ENCODE measurements at places on chromosomes 3 and 15.

DNA sequence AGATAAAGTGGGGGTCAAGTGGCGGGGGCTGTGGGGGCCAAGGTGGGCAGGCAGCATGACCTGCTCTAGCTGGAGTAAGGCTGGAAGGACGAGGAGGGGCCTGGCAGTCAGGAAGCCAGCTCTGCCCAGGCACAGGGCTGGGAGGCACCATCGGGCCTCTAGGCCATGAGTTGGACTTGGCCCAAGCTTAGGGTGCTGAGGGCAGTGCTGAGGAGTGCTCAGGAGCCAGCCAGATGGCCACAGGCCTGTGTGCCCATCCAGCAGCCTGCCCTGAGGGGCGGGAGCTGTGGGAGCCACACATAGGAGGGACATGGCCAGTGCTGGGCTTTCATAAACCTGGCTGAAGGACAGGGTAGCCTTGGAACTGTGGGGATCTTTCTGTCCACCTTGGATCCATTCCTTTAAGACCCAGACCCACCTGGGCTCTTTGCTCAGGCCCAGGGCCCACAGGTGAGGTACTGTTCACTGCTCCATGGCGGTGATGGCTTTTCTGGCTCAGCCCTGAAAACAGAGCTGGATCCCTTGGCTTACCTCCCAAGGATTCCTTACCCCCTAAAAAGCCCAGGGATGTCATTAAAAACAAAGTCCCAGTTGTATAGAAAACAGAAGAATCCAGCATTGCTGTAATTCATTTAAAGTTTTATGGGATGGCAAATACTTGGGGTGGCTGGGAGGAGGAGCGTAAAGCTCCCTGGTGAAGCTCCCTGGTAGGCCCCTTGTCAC lies 137.0 kb downstream of the DNAJB8 start:
- DNase-seq, result no peak

DNA sequence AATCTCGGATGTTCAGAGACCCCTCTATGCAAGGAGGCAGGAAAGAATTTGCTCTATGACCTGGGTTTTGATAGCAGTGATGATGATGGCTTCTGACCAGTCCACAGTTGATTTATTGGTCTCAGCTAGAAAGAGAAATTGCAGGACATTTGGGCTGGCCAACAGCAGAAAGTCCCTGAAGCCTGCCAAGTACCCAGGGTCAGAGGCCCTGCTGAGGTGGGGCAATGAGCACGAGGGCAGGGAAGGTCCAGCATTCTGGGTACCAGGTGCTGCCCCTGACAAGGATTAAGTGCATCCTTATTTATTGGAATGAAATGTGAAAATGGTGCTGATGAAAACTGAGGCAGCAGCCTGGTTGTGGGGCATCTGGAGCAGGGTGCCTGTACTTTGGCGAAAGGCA lies 19.8 kb downstream of the C3orf62 start:
- no peak for DNase-seq

DNA sequence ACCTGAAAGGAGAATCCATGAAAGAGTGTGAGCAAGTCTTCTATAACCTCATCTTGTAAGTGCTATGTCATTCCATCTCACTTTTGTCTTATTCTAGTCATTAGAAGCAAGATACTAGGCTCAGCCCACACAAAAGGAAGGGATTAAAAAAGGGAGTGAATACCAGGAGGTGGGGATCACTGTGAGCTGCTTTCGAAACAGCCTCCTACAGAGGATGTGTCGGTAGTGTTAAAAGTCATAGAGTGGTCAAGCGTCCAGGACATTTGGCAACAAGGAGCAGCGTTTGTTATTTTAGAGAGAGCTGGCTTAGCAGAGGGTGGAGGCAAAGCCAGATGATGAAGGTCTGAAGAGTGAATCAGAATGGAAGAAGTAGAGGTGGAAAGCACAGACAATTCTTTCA lies 11.7 kb upstream of the ZNF148 start:
- DNase-seq, result no peak

DNA sequence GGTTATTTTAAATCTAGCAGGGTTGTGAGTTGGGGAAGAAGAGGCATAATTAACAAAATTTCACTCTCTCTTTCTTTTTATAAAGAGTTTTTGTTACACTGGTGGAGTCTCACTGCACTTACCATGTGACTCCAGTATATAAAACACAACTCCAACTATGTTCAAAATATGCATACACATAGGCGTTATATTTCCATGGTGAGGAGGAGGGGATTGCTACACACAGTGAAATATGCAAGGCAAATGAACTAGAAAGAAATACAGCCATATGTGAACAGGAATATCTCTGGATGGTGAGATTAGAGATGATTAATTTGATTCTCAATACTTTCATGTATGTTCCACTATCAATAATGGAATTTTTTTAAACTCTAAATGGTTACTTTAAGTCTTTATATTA lies 385.0 kb downstream of the MAGI1 start:
- no peak for DNase-seq

- DNase-seq, result no peak
Observed at GRCh38 chr3:138609898-138610266, 1.3 kb downstream of the FAIM start.

- no peak for DNase-seq
Observed at GRCh38 chr3:23071758-23072157, 131.4 kb upstream of the UBE2E2 start.

DNA sequence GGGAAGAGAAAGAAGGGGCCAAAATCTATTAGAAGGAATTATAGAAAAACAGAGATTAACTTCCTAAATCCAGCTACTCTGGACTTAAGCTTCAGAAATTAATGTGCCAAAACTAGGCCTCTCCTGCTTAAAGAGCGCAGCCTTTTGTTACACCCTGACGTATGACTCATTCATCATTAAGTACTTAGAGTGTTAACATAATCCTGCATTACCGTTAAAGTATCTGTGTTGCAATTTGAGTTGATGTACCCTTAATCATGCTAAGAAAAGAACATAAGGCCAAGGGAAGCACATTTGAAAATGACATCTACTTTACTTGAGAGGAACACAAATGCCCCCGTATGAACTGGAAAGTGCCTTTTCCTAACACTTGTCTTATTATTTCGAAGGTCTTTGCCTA lies 7.9 kb downstream of the HTR3D start:
- no peak for DNase-seq

DNA sequence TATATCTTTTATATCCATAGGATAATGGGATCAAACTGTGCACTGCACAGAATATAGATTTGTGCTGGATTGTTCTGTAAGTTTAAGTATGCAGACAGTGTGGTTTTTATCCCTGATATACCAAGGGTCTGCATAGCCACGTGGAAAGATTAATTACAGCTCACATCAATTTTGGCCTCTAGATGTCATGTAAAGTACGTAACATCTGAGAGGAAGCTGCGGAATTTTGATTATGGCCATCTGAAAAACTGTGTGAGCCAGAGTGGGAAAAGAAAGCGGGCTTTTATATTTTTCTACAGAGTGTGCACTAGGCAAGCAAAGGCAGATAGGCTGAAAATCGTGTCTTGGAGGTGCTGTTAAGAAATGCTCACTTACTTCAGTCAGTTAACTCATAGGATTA lies 562.7 kb downstream of the GBE1 start:
- no peak for DNase-seq

- DNase-seq, result no peak
Observed at GRCh38 chr3:135310317-135310716, 515.3 kb downstream of the EPHB1 start.

- no peak for DNase-seq
Observed at GRCh38 chr3:19457449-19457848, 309.1 kb downstream of the KCNH8 start.

- DNase-seq, result no peak
Observed at GRCh38 chr15:47412136-47412535, 305.2 kb upstream of the SEMA6D start.

DNA sequence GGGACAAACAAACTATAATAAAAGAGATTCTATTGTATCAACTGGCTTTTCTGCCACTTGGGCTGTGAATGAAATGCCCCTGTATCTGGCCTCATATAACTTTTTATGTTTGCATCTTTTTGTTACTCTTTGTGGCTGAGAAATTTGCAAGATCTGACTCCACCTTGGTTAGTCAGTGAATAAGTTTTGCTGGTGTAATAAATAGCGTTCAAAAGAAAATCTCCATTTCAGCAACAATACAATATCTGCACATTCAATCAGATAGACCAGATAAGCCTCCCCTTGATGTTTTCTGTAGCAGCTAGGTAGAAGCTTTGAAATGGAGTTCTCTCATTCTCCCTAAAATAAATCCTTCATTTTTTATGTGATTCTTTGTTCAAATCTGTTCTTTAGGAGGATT lies 12.0 kb downstream of the TRAT1 start:
- no peak for DNase-seq

DNA sequence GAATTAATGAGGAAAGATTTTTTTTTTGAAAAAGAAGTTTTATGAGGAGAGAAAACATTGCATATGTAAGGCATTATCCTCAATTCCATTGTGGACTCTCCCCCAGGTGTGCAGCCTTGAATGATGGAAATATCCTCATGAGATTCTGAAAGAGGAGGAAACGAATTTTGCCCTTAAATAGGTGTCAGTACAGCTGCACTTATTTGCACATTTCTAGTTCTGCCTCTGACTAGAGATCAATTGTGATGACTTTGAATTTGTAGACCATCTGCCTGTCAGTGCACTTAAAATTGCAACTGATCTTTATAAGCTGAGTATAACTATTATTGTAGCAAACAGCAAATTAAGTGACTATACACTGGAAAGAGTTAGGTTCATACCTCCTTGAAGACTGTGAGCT lies 141.8 kb downstream of the UBE2E2 start:
- DNase-seq, result no peak

DNA sequence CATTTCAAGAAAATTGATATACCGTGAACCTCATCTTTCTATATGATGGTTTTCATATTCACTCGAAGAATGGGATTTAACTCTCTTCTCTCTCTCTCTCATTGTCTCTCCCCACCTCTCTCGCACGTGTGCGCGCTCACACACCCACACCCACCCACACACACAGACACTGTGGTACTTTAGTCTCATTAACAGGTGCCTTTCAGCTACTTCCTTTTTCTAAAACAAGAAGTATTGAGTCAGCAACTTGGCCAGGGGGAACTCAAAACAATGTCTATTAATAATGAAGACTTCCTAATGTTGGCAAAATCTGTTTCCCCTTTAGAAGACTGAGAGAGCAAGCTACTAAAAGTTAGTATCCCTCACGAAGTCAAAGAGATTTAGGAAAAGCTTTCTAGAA lies 150.7 kb downstream of the TMCO5A start:
- DNase-seq, result no peak

DNA sequence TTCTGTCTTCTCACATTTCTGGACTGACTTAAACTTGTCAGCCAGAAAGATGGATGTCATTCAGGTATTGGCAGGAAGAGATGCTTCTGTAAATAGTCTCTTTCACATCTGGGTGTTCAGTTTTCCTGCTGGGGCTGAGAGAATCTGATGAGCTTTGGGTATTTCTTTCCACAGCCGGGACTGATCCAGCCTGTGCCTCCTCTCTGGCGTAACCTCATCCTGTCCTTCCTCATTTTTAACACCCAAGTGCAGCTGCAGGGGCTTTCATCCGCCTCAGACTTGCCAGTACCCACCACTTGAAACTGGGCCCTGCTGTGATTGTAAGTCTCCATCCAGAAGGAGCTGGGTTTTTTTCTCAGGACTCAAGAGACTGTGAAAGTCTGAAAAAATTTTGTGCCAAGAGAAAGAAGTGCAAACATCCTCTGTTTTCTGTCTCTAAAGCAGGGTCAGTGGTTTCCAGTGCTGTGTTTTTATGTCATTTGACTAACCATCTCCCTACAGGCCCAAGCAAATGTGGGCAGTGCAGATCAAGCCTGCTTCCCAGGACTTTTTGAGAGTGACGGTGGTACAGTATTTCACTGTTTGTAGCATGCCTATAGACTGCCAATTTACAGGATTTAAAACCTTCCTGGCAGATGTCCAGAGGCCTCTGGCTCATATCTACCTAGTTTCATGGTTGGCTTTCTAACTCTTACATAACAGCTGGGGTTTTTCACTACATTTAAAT lies 342.7 kb downstream of the PTPRG start:
- no peak for DNase-seq

- DNase-seq, result no peak
Observed at GRCh38 chr3:114942773-114943172, 204.3 kb downstream of the ZBTB20 start.

GRCh38 chr3:160130071-160130470 lies 95.2 kb upstream of the C3orf80 start:
- no peak for DNase-seq

DNA sequence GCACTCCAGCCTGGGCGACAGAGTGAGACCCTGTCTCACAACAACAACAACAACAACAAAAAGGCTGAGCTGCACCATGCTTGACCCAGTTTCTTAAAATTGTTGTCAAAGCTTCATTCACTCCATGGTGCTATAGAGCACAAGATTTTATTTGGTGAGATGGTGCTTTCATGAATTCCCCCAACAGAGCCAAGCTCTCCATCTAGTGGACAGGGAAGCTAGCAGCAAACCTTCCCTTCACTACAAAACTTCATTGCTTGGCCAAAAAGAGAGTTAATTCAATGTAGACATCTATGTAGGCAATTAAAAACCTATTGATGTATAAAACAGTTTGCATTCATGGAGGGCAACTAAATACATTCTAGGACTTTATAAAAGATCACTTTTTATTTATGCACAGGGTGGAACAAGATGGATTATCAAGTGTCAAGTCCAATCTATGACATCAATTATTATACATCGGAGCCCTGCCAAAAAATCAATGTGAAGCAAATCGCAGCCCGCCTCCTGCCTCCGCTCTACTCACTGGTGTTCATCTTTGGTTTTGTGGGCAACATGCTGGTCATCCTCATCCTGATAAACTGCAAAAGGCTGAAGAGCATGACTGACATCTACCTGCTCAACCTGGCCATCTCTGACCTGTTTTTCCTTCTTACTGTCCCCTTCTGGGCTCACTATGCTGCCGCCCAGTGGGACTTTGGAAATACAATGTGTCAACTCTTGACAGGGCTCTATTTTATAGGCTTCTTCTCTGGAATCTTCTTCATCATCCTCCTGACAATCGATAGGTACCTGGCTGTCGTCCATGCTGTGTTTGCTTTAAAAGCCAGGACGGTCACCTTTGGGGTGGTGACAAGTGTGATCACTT lies 2.0 kb downstream of the CCR5 start:
- no peak for DNase-seq

- no peak for DNase-seq
Observed at GRCh38 chr3:9416139-9416780, 18.8 kb downstream of the SETD5 start.

DNA sequence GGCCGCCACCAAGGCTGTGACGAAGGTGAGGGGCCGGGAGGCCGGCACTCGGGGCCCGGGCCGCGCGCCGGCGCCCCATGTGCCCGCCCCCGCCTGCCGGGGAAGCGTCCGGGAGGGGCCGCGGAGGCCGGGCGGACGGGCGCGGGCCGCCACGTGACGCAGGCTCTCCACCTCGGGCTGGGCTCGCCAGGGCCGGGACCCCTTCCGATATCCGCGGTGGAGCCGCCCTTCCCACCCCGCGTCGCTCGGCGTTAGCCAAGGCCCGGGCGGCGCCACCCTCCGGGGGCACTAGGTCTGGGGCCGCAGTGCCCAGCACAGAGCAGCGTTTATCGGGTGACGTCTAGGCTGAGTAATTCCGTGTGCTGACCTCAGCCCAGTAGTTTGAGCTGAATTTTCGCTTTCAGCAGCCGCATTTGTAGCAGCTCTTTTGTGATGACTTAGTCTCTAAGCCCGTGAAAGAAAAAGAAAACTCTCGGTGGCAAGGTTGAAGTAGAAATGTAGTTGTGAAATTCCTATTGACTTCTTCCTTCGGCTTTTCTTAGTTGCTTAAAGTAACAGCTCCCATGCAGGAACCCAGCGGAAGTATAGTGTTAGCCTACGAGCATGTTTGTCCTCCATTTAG lies 885 bp downstream of the CDV3 start:
- DNase-seq, result no peak

GRCh38 chr3:104548401-104548800 lies 818.3 kb upstream of the ALCAM start:
- no peak for DNase-seq

- no peak for DNase-seq
Observed at GRCh38 chr3:133330065-133330464, 69.8 kb upstream of the BFSP2 start.
